Muscle of leg (tissue), 16 donors: ENCODE measurements at places on chromosomes 6 and 20. TPM values are rescaled to one million over a fixed set of nuclear protein-coding genes. Genes with fewer than 3 reads are reported as not detected.
A peak's percentile ranks its signal among the peaks of the same experiment; 100 is the strongest.

DNA sequence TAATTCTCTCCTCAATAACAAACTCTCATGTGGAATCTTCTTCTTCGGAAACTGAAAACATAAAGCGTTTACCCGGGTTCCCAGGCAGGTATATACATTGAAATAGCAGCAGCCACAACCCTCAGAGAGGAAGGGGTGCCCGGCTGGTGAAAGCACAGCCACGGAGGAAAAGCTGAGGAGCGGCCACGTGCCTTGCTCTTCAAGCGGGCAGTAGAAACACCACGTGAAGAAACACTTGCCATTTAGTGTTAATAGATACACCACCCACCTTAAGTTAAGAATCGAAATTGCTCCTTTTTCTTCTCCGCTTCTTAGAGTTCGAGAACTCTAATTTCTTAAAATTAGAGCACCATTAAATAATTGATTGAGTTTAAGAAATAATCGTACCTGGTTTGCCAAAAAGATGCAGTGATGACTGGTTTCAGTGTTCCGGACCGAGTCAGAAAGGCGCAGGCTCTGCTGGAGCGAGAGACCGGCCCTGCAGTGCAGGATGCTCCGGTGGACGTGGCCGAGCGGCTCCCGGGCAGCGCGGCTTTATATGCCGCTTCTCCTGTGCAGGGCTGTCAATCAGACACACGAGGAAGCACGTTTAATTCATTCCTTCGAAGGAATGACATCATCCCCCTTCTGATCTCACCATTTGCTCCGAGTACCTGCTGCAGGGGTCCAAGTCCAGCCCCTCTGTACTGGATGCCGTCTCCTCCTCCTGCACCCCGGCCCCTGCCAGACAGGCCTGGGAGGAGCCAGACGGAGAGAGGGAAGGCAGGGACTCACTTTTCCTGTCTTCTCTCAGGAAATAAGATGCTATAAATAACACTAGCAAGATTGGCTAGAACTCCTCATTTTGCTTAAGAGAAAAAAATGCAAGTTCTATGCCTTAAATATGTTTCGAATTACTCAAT, at the start of gene THBS2:
Gene THBS2 (minus strand): TSS at position 510 of the 902 bp plus-strand sequence. CDS start 3,062 bp downstream, outside the sequence.
- DNase-seq, result peak; percentile 99
- H3K27me3 ChIP-seq, result peaks cover 29% of the 10 kb centered on the region
- H3K4me1 ChIP-seq, result peaks cover 24% of the 10 kb centered on the region
- H3K36me3 ChIP-seq, result peaks cover 4% of the 10 kb centered on the region
- H3K27ac ChIP-seq, result peak within 1 kb of the TSS; percentile 87
- H3K4me3 ChIP-seq, result peak within 1 kb of the TSS; percentile 46

NOTCH4 gene
- total RNA-seq, result 14.0 TPM

- H3K27ac ChIP-seq, result no peak within 1 kb of the TSS
- H3K4me3 ChIP-seq, result no peak within 1 kb of the TSS
- peak; percentile 49 for DNase-seq
- H3K36me3 ChIP-seq, result no peaks in the 10 kb centered on the region
- no peaks in the 10 kb centered on the region for H3K4me1 ChIP-seq
Observed at GRCh38 chr20:1619861-1620444, at the start of gene SIRPB1. Gene SIRPB1, minus strand, starts transcription at chr20:1620009. Its CDS starts 65 bp downstream, at chr20:1619944.

DNA sequence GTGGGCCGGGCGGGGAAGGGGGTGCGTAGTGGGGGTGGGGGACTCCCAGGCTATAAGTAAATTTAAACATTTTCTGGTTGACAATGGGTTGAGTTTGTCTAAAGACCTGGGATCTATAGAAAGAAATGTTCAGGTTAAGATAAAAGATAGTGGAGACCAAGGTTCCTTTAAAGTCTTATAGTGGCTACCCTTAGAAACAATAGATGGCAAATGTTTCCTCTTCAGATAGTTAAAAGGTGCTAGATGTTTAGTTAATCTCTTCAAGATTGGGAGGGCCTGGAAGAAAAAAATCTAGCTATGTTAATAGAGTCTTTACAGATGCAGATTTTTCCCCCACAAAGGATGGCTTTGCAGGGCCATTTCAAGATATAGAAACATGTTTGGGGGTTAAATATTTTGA, 446.4 kb upstream of the FKBP1C start:
- H3K36me3 ChIP-seq, result no peaks in the 10 kb centered on the region
- no peak overlapping the region for H3K4me3 ChIP-seq
- DNase-seq, result no peak
- no peaks in the 10 kb centered on the region for H3K4me1 ChIP-seq
- H3K27me3 ChIP-seq, result no peaks in the 10 kb centered on the region

DNA sequence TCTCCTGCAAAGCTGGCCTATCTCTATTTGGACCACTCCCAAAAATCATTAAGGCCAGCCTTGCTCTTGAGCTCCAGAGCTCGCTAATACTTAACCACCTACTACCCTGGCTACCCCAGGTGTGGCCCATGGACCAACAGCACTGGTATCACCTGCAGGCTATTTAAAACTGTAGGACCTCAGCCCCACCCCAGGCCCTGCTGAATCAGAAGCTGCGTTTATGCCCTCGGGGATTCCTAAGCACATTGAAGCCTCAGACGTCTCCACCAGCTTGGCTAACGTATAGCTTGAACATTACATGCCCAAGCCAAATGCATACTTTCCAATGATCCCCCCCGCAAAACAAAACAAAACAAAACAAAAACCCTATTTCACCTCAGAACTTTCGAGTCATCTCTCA, 19.7 kb upstream of the SPAG4 start:
- peaks cover 29% of the 10 kb centered on the region for H3K27me3 ChIP-seq
- no peak for DNase-seq
- peaks cover 5% of the 10 kb centered on the region for H3K4me1 ChIP-seq
- H3K4me3 ChIP-seq, result no peak overlapping the region
- no peaks in the 10 kb centered on the region for H3K36me3 ChIP-seq

DNA sequence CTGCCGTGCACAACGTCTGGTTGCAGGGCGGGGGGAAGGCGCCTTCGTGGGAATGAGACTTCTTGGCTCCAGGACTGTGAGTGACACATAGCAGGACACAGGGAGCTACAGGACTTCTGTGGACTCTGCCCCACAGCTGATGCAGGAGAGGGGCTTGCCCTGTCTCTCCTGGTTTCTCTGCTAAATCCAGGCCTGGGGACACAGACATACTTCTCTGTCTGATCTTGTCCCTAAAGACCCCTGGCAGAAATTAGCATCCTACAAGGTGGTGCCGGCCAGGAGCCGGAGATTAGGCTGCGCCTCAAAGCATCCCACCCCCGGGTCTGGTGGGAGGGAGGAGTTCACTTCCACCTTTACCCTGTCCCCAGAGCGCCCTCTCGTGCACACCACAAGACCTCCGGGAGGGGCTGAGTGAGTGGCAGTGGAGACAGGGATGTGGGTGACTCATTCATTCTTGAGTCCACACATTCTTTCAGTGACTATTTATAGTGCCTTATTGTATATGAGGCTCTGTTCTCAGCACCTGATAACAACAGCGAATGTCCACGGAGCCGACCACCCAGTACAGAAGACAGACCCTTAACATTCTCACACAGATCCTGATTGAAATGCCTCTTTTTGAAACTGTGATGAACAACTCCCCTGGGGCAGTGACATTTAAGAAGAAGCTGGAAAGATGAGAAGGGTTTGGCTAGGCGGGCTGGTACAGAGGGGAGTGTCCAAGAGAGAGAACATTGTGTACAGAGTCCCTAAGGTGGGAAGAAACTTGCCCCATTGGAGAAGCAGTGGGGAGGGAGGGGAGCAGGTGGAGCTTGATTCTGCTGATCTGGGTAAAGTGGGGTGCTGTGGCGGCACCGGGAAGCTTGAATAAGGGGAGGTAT, 39.0 kb downstream of the GMPR start:
- H3K27me3 ChIP-seq, result no peaks in the 10 kb centered on the region
- peak; percentile 77 for DNase-seq
- H3K27ac ChIP-seq, result peak overlapping the region; percentile 83
- peaks cover 8% of the 10 kb centered on the region for H3K36me3 ChIP-seq
